IMR-90 (cell line): ENCODE measurements at places on chromosomes 4 and X. TPM values are rescaled to one million over a fixed set of nuclear protein-coding genes. Genes with fewer than 3 reads are reported as not detected.

Gene HSFX4
- total RNA-seq, result not detected in 2 replicates

Gene DMD
- 10.6 and 11.8 TPM in 2 replicates for total RNA-seq

Gene MAGEA12
- not detected in 2 replicates for total RNA-seq

Gene ZFX
- total RNA-seq, result 99.3 and 141 TPM in 2 replicates

Gene CYTL1
- total RNA-seq, result 1.3 and 1.4 TPM in 2 replicates

Gene DCUN1D4
- 37.8 and 44.3 TPM in 2 replicates for total RNA-seq

Gene SYP
- under 0.01 TPM in 1 of 2 replicates, not detected in the other for total RNA-seq
